ENCODE measurements at places on chromosomes 5 and 9.
A peak's percentile ranks its signal among the peaks of the same experiment; 100 is the strongest.

GRCh38 chr9:135343837-135344522, 135.6 kb upstream of the PPP1R26 start:
- DNase-seq = peak; percentile 39

- no peak for DNase-seq
Measured at GRCh38 chr5:52378237-52378636, 409.5 kb upstream of the ITGA1 start.

DNA sequence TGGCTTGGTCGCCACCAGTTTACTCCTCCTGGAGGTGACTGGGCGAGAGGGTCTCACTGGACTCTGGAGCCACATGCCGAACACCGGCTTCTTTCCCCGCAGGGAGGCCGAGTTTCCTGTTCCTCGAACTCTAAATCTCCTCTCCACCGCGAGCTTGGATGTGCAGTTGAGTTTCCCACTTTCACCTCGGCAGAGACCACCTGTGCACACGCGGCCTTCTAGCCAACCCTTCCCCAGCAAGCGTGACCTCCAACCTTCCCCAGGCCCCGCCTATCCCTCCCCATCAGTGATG, 380.1 kb downstream of the IRX2 start:
- no peak for DNase-seq

DNA sequence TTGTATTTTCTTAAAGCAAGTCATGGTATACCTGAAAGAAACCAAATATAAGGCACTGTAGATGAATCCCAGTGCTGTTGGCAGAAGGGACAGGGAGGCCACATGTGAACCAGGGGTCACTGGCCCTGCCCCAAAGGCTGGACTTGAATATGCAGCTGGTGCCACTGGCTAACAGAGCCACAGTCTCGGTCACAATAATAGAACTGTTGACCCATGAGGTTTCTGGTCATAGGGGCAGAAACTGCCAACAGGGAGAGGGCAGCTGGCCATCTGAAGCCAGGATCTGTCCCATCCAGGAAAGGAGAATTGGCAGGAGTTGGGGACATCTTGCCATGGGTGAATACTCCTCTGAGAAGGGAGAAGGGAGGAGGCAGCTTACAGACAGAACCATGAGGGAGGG, 31.9 kb downstream of the PALM2AKAP2 start:
- DNase-seq = no peak

- DNase-seq = no peak
Measured at GRCh38 chr9:94929369-94929756, 202.9 kb downstream of the AOPEP start.
